ENCODE measurements at places on chromosomes 7 and 10.

- DNase-seq = no peak
Observed at GRCh38 chr7:118202061-118202460, 18.1 kb downstream of the LSM8 start.

DNA sequence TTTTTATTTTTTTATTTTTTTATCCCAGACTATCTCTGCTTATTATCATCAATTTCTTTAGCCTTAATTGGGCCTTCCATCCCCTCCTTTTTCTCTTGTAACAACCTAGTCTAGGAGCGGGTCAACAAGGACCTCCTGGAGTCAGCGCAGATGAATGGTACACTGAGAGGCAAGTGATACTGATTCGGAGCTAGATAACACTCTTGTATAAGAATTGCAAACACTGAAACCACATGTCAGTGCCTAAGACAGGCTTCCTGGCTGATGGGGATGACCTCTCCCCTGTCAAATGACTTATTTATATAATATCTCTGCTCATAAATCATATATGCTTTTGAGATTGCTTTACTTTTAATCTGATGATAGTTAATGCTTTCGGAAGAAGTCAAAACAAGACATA is 22.7 kb downstream of the BPGM start:
- DNase-seq = no peak

DNA sequence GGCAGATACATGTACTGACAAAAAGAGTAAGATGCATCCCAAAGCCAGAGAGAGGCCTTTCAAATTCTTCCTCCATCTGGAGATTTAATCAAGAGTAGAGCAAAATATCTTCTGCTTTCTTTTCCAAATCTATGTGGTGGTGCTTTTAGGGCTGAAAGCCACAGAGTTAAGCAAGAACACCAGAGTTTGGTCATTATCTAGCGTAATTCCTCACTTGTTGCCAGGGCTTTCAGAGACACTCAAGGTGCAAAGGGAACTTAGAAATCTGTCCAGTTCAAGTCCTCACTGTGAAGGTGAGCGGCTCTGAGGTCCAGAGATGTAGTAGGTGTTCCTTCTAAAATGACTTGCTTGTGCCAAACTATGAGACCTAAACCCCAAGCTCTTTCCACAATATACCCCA is 10.9 kb upstream of the NFE2L3 start:
- DNase-seq = no peak

- no peak for DNase-seq
Observed at GRCh38 chr10:73545357-73545756, 45.8 kb downstream of the USP54 start.

DNA sequence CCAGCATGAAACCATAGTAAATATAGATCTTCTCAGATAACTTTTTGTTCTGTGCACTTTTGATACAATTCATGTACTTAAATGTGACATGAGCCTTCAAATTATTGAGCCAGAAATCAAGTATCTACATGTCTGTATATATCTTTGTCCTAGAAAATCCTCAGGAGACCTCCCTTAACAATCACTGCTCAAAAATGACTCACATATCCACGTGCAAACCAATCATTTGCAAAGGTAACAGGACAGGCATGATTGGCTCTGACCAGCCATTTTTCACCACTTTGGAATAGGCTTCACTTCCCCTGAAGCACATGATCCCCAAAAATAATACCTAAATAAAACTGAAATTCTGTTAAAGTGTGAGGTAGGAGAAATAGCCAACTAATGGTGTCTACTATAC is 902.5 kb downstream of the PCDH15 start:
- no peak for DNase-seq

GRCh38 chr10:122508021-122508420 is 46.7 kb downstream of the HTRA1 start:
- no peak for DNase-seq
